Foreskin melanocyte (primary cell): ENCODE measurements at places on chromosomes 1 and 21.

DNA sequence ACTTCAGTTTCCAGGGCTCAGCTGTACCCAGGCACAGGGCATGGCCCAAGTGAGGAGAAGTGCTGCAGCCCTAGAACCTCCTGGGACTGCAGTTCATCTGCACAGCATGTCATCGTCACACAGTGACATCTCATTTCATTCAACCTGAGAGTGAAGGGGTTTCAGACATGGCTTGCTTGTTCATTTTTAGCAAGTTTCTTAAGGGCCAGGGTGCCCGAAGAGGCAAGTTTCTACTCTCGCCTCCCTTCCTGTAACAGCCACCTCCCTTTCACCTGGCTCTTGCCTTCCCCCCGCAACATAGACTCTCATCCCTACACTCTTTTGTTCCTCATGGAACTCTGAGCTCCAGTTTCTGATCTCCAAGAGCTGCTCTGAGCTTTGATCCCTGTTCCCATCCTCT, 108.1 kb downstream of the C1orf21 start:
- no peak for DNase-seq

DNA sequence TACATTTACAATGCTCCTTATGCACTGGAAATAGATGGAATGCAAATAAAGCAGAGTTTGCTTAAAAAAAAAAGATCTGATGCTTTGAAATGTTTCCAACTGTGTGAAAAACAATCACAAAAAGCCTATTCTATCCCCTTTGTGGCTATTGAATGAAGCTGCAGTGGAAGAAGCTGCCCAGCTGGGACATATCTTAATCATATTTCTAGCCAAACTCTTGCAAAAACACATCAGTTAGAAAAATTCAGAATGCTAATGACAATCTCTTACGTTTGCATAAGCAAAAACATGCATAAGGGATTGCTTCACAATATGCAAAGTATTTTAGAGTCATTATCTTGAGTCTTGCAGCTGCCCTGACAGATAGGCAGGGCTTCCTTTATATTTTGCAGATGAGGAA, 526.4 kb upstream of the USP24 start:
- DNase-seq = no peak

DNA sequence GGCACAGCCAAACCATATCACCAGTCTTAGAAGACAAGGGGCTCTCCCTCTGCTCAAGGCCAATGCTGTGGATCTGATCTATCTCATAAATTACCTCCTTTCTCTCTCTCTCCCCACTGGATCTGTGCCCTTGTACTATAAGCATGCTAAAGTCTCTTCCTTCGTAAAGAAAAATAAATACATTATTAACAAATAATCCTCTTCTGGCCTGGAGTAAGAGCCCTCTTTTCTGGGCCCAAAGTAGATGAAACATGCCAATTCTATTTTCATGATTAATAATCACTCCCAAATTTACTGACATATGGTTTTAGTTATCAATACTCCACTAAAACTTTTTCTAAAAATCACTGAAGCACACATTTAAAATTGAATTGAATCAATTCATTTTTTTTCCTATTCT, 889.7 kb downstream of the ADGRL2 start:
- no peak for DNase-seq

GRCh38 chr1:209241487-209241886, 342.0 kb upstream of the CAMK1G start:
- DNase-seq = no peak

GRCh38 chr1:244868484-244869363, 4.4 kb upstream of the HNRNPU start:
- DNase-seq = no peak

DNA sequence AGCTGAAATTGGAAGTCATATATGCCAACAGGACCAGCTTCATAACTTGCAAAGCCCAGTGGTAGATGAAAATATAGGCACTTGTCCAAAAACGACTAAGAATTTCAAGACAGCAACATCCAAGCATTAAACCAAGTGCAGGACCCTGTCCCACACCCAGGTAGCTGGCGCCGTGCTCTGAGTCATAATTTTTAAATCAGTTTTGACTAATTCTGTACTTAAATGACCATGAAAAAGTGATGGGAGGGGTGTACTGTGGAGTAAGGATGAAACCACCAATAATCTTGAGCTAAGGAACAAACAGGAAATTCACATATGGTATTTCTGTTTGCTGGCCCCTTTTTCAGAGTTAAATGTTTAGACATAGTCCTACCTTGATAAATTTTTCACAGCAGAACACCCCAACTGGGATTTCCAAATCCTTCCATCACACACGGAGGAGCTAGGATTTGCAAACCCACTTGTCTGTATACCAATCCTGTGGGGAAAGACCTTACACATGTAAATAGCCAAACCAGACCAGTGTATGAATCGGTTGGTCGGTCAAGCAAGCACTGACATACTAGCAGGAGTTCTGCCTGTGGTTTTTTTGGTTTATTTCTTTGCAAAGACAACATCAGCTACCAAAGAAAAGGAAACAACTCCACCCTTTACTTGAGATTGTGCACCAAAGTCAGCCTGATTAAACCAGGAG, 235.7 kb upstream of the RAB4A start:
- no peak for DNase-seq
